ENCODE measurements at places on chromosomes 3 and 15.

- DNase-seq, result peak; percentile 72
These were observed 24.9 kb downstream of the SIAH2 start for GRCh38 chr3:150737874-150738679.

DNA sequence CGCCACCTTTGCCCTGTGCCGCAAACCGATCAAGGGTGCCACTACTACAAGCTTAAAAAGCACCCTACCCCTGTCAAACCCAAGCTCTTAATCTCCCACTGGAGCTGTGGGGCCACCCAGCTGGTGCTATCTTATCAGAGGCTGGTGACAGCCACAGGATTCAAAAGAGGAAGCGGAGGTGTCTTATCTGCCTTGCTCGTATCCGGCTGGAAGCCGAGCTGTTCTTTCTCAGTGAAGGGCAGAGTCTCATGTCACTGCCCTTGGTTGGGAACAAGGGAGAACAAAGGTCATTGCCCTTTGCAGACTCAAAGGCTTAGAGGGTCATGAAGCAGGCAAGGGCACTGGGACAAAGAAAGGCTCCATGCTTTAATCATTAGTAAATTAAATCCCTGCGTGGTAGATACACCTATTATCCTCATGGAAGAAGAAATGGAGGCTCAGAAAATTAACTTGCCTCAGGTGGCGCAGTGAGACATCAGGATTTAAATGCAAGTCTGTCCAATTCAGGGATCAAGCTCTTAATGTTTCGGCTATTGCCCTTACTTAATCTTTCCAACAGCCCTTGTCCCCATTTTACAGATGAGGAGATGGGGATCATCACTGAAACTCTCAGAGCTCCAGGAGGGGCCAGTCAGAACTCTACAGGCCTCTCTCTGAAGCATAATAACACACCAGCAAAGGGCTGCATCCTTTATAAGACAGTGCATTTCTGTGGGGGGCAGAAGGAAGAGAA is 360.0 kb upstream of the PROK2 start:
- peak; percentile 17 for DNase-seq

DNA sequence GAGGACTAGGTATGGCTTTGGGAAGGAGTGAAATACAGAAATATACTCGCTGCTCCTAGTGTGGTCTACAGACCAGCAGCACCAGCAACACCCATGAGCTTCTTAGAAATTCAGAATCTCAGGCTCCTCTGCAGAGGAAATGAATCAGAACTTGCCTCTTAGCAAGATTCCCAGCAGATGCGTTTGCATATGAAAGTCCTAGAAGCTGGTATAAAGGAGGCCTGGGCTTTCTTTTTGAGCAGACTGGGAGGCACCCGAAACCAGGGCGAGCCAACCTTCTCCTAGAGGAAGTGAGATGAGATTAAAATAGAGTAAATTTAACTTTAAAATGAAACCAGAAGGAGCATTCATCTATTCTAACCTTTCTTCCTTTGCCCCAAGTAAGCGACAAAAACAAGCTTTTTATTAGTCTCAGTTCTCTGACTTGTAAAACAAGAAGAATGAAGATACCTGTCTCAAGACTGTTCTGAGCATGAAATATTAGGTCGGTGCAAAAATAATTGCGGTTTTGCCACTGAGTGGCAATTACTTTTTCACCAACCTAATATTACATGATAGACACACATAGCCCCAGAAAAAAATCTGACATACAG is 140.0 kb downstream of the PDZRN3 start:
- no peak for DNase-seq

DNA sequence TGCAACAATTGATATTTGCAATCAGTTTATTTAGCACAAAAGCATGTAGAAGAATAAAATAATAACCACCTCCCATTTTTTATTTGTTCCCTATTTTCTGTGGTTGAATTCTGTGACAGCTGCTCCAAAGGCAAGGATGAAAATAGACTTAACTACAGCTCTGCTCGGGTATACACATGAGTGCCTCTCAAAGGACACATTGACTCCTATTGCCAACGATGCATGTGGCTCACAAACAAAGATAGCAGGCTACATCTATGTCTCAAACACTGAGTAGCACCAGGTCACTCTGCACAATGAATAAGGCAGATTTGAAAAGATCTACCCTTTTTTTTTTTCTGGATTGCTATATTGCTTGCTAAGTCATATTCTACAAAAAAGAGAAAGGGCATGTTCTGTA is 612.9 kb downstream of the ROBO1 start:
- no peak for DNase-seq

GRCh38 chr3:143036557-143036956 is 35.2 kb downstream of the U2SURP start:
- DNase-seq, result no peak

Measured in activated CD4-positive, alpha-beta T cell treated with anti-CD3 and anti-CD28 coated beads for 48 hours (primary cell).